NCI-H1694 (cell line): ENCODE measurements at places on chromosomes 6 and 20.

DNA sequence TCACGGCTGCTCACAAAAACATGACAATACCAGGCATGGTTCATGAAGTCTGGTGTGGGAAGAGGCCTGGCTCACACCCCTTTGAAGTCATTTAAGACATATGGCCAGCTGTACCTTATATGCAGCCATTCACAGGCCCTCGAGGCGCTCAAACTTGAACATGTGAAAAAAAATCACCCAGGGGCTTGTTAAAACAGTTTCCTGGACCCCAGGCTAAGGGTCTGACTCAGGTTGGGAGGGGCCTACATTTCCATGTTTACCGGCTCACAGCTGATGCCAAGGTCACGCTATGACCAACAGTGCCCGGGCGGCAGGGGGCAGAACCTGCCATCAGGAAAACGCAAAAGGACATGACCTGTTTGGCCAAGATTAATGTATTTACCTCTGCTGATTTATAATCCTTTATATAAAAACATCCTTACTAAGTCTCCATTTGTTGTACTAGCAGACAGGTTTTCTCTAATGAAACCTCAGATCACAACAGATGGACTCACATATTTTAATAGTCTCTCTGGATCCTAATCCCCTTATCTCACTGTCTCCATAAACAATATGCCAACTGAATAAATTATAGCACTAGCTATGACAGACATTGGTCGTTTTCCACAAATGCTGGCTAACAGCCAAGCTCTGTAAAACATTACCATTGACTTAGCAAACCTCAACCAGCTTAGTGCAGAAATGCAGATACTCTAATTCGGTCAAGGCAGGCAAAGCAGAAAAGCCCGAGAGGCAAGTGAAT, 19.9 kb downstream of the EZR start:
- DNase-seq: peak; percentile 97

- DNase-seq: no peak
Observed at GRCh38 chr6:21666853-21667681, 73.5 kb downstream of the SOX4 start.

- DNase-seq: peak; percentile 64
Observed at GRCh38 chr6:10411971-10412460, 2.9 kb downstream of the TFAP2A start.

GRCh38 chr20:20034486-20034885, 17.3 kb downstream of the NAA20 start:
- no peak for DNase-seq

DNA sequence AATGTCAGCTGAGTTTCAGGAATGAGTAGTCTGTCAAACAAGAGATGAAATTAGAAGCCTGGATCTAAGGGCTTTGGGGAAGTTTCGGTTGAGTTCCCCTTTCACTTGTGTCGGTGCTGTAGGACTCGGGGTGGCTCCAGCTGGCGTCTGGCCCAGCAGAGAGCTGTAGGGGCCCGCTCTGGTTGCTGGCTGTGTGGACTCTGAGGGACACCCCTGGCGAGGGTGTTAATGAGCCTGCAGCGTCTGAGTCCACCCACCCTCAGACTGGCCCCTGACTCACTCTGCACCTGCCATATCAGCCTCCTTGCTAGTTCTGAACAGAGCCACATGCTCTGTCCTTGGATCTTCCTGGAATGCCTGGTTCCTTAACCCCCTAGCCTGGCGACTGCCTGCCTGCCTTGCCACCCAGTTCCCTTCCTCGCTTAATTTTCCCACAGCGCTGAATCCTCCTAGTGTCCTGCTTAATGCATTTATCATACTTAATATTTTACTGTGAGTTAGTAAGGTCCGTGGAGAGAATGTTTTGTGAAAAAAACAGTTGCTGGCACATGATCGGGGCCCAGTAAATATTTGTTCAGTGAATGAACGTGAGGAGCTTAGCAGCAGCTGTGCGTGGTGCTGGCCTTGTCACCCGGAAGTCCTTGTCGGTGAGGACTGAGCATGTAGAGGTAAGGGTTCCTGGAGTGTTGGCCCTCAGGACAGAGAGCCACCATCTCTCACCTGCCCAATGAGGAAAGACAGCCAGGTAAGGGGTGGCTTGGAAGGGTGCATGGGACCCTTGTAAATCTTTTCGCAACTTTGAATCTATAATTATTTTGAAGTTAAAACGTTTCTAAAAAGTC, 1.6 kb downstream of the DNAJC5 start:
- no peak for DNase-seq

- no peak for DNase-seq
Observed at GRCh38 chr20:33828326-33828844, 17.2 kb downstream of the CHMP4B start.

DNA sequence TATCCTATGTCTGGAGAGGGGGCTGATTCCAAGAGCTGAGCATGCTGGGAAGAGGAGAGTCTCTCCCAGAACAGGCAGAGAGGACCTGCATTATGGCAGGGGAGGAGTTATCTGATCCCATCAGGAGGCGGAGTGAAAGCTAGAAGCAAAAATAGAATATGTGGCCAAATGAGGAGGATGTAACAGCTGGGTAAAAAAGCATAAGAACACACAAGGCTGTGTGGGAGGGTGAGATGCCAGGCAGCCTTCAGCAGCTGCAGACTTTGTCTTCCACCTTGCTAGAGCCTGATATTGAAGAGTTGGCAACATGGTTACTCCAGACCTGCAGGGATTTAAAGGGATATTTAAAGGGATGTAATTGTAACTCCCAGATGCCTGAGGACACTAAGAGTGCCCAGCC, 167.1 kb downstream of the PTPRT start:
- no peak for DNase-seq
